ENCODE measurements at places on chromosomes 4 and X.

DNA sequence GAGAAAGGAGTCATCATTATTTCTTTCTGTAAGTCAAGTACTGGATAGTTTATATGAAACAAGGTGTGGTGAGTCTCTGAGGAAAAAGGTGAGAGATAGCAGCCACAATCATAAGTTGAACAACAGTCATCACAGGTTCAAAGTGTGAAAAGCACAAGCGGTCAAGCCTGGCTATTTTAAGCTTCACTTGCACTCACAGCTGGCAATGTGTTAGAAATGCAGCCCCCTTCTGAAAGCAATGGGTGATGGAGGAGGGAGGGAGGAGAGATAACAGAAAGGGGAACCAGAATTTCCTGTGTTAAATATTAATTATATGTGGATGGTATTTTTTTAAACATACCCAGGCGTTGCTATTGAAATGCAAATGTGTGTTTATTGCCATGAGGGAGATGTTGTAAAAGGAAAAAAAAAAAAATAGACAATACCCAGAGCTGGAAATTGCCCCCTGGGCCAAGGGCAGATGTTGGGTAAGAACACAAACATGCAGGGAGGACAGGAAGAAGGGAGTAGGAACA, 26.9 kb upstream of the BMP3 start:
- DNase-seq: no peak

- DNase-seq: no peak
Measured at GRCh38 chr4:80017125-80017854, 55.7 kb downstream of the ANTXR2 start.

DNA sequence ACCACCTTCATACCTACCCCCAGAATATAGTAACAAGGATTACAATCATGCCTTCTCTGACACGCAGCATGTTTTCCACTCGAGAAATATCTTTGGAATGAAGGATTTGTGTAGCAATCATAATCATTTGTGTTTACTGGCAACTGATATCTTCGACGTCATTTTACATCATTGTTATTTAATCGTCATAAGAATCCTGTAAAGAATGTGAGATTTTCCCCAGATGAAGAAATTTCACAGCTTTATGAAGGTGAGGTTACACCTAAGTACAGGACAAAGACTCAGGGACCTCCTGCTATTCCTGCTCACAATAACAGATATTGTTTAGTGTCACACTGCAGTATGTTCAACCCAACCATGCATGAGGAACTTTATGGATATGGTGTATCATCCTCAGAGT, 198.2 kb upstream of the LDB2 start:
- no peak for DNase-seq

DNA sequence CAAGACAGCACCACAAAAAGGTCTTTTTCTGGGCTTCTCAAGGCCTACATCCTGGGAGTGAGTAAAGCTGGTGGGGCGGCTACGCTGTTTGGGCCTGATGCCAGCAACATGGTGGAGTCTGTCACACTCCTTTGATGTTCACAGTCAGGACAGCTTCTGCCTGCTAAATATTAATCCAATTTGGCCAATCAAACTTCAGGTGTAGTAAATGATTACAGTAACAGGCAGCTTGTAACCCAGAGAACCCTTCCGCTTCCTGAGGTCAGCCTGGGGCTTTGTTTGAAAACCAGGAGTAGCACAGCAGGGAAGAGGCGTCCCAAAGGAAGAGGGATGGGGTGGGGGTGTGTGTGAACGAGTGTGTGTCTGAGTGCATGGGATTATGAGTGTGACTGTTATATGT, 220.4 kb downstream of the MAML3 start:
- DNase-seq: no peak

GRCh38 chrX:148499638-148500422, 587 bp upstream of the AFF2 start:
- DNase-seq: no peak

GRCh38 chr4:93540562-93540961, 288.0 kb upstream of the ATOH1 start:
- no peak for DNase-seq

DNA sequence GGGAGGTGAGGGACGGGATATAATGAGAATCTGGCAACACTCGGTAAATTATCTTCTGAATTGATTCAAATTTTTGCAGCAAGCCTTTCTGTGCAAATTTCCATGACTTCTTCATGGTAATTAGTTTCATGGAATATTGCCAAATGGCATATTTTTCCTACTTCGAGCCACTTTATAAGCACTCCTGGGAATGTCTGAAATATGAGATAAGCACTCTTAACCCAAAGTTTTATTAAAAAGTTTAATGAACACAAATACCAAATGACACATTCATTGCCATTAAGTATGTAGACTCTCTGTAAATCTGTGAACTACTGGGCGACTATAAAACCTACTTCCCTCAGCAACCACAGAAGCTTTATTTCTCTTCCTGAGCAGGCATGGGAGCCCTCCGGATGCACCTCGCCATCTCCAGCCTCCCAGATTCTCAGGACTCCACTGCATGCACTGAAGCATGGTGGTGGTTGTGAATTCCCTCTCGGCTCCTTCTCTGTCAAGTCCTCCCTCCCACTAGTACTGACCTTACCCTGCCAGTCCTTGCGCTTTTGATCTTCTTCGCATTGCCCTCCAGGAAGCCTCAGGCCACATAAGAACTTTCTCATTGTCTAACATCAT, 154.4 kb upstream of the RPL34 start:
- DNase-seq: no peak

DNA sequence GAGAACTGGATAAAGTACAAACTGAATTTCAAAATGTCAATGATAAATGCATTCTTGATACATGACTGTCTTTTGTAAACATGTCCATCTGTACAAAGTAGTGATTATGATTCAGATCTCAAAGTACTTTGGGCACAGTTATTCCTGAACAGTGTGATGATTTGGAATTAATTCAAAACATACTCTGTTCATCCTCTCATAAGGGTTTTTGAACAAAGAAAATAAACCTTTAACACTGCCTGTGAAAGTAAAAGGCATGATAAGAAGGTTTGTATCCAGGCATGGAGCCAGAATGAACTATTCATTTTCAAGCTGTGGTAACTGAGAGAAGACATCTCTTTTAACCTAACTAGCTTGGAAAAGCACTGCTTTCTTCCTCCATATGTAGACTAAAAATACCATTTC, 883 bp upstream of the KLHL4 start:
- no peak for DNase-seq

DNA sequence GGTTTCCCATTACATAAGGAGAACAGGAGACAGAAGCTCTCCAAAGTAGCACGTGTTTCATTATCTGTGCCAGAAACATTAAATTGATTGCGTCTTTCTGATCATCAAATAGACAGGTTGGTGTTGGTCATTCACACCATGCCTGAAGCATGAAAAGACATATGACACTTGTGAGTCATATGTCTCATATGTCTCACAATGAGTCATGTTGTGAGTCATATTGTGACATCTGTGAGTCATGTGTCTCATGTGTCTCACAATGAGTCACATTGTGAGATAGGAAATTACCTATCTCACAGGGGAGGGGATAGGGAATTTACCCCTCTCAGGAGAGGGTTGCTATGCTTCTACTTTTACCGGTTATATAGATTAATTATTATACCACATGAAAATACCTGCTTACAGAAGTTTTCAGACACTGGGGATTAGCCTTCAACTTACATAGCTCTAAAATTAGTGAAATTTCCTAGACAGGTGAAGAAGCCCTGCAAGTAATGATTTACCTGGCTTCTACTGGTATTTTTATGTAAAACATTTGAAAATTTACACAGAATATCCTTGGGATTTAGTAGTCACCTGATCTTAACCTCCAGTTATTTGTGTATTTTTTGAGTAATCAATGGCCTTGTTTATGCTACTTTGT, 80.8 kb downstream of the NPFFR2 start:
- DNase-seq: no peak

DNA sequence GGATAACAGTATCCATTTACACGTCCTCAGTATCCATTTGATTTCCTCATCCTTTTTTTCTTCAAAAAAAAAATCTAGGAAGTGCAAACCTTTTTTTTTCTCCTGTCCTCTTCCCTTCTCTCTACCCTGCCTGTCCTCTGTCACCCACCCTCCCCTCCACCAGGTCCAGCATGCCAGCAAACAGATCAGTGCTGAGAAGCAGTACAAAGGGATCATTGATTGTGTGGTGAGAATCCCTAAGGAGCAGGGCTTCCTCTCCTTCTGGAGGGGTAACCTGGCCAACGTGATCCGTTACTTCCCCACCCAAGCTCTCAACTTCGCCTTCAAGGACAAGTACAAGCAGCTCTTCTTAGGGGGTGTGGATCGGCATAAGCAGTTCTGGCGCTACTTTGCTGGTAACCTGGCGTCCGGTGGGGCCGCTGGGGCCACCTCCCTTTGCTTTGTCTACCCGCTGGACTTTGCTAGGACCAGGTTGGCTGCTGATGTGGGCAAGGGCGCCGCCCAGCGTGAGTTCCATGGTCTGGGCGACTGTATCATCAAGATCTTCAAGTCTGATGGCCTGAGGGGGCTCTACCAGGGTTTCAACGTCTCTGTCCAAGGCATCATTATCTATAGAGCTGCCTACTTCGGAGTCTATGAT, 1.7 kb downstream of the SLC25A4 start:
- DNase-seq: no peak

DNA sequence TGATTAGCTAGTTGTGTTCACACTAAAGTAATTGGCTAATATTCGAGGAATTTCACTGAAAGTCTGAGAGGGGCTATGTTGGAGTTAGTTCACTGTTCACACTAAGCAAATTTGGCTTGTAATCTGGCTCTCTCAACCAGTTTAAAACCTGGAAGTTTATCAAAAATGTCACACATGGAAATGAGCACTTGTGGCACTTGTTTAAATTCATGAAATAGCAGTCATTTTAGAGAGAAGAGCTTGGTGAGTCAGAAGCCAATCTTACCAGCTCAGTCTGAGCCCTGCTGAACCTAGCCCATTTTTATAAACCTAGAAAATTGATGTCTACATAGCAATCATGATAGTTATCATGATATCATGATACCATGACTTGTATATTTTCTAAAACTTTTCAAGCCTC, 90.7 kb upstream of the JADE1 start:
- DNase-seq: no peak

- DNase-seq: no peak
Measured at GRCh38 chrX:22760513-22761057, 239.2 kb upstream of the DDX53 start.

DNA sequence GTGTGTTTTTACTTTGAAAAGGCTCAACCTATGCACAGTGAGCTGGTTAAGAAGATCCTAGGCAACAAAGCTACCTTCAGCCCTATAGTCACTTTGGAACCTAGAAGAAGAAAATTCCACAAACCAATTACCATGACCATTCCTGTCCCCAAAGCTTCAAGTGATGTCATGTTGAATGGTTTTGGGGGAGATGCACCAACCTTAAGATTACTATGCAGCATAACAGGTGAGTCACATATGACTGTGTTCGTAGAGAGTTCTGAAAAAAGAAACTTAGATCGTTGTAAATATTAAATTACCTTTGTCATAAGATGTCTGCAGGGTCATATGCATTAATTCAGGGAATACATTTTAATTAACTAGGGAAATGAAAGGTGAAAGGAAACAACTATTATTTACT, 287.1 kb downstream of the ANK2 start:
- DNase-seq: no peak

DNA sequence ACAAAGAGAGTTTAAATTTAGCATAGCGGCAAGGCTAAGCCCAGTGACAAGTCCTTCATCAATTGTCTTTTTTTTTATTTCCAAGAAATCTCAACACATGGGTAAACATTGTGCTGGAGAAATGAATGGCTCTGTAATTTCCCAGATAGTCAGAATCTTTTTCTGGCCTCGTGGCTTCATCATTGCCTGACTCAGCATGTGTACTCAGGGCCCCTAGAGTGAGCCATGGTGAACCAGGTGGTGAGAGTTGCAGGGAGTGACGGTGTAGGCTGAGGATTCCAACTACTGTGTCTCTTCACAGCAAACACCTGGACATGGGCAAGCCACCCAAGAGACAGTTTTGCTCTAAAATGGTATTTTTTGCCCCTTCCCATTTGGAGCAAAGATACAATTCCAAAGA, 43.1 kb upstream of the UCP1 start:
- no peak for DNase-seq

DNA sequence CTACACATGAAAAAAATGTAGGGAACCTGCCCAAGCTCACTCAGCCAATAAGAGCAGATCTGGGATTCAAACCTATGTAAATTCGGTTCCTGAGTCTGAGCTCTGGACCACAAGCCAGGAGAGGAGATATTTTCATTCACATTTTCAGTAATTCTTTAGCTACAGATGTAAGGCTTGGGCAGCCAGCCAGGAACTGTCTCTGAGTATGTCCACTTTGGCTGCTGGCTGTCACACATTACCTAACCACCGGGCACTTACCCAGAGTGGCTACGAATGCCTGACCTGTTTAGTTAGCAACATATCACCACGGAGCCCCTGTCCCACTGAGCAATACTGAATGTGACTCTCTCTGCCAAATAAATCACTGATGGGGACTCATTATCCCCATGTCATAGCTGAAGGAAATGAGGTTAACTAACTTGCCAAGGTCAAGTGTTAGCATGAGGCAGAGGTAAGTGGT, 15.3 kb downstream of the USP46 start:
- DNase-seq: no peak

DNA sequence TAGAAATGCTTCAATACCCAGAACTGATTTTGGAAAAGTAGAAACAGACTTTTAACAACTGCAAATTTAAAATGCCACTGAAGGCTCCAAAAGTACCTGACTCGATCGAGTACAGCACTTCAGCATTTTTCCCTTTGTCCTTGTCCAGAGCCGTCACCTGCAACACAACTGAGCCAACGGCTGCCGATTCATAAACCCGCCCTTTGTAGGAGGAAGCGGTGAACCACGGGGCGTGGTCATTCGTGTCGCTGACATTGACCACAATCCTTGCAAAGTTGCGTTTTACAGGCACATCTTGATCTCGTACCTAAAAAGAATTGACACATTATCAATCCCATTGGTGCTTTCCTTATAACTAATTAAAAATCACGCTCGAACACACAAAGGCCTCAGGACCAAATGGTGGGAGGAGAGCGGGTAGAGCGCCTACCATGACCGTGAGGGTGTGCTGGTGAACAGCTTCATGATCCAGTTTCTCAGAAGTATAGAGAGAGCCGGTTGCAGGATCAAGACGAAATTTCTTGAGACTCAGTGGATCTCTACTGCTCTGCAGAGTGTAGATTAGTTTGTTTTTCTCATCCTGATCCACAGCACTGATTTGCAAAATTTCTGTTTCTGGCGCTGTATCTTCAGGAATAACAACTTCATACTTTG, 72.8 kb upstream of the MTNR1A start:
- DNase-seq: no peak

DNA sequence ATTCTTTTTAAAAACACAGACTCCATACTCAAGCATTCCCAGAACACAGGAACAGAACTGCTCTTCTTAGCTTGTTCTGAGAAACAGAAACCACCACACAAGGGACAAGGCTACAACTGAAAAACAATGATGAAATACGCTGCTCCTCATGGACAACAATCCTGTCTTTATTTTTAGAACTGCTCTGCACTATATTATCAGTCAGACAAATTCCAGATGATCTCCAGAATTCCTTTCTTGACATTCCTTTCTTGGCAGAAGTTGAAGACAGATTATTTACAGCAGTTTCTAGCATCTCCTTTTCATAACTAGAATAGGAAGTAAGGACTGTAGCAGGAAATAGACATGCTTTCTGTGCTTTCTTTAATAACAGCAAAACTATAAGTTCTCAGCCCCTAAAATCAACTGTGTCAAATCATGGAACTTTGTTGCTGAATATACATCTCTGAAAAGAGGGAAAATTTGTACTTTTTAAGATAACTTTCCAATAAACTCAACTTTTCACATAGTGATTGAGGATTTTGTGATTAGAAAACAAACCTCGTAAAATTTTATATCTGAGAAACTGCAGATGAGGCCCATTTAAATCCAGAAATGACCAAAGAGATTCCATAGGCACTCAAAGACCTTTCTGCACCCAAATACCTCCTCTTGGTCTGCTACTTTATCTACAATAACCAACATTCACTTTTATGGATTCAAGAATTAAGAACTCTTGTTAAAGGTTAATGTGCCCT, 35.9 kb downstream of the ANTXR2 start:
- DNase-seq: no peak
